ENCODE measurements at places on chromosomes 7 and 10.
A peak's percentile ranks its signal among the peaks of the same experiment; 100 is the strongest.

DNA sequence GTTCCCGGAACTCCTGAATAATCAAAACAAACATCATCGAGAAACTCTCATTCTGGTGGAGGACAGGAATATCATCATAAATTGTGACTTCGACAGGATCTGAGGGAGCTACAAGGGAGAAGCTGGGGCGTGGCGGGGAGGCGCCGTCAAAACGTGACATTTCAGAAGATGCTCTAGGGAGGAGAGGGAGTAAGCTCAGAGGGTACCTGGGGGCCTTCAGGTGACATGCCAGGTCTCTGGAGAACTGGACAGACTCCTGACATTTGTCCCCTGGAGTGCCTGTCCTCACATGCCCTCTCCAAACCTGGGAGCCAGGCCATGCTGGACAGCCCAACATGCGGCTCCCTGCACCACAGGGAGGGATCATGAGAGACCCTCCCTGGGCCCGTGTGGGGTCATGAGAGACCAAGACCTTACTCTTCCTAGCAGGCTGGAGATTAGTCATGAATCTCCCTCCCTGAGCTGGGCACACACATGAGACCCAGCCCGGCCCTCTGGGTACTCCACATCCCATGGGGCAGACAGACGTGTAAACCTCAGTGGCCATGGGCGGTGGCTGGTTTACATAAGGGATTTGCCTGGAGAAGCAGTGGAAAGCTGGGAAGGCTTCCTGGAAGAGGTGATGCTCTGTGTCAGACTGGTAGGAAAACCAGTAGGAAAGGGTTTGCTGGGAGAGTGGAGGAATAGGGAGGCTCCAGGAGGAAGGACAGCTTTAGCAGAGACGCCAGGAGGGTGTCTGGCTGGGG lies 81.0 kb downstream of the MYL10 start:
- no peak overlapping the region for H3K27ac ChIP-seq
- no peak overlapping the region for H3K4me3 ChIP-seq
- no peaks in the 10 kb centered on the region for H3K27me3 ChIP-seq
- no peaks in the 10 kb centered on the region for H3K36me3 ChIP-seq
- no peaks in the 10 kb centered on the region for H3K4me1 ChIP-seq

GRCh38 chr10:70592746-70593512 lies 9.6 kb downstream of the PRF1 start:
- H3K4me1 ChIP-seq: peaks cover 89% of the 10 kb centered on the region
- no peak overlapping the region for H3K4me3 ChIP-seq
- no peak overlapping the region for H3K27ac ChIP-seq
- DNase-seq: no peak

DNA sequence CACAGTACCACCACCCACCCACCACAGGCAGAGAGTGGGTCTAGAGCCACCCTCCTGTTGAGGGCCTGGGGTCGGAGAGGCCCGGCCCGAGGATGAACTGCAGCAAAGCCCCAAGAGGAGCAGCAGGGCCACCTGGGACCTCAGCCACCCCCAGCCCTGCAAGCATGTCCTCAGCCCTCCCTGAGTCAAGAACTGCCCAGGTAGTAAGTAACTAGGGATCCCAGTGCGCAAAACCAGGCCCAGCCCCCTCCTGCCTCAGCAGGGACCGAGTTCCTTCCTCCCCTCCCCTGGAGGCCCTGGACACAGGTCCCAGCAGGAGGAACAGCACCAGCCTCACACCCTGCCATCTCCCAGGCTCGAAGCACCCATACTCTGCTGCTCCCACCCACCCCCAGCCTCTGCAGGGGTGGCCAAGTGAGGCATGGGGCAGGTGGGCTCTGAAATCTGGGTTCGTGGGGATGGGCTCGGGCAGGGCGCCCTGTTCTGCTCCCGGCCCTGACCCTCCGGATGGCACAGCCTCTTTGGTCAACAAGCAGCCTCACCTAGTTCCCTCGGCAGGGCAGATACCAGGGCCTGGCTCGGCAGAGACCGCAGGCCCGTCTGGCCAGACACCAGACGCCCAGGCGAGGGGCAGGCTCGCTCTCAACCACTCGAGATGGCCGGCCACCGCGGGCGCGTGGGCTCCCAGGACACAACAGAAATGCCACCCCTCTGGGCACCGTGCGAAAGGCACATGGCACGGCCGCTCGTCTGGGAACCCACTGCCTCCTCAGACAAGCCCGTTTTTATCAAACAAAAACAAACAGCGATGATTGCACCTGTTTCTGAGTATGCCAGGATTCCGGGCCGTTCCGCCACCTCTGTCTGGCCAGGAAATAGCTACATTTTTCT lies 15.2 kb downstream of the PDGFA start:
- no peak for DNase-seq
- no peak overlapping the region for H3K4me3 ChIP-seq
- no peak overlapping the region for H3K27ac ChIP-seq
- no peaks in the 10 kb centered on the region for H3K27me3 ChIP-seq
- no peaks in the 10 kb centered on the region for H3K4me1 ChIP-seq

- no peaks in the 10 kb centered on the region for H3K4me1 ChIP-seq
- H3K4me3 ChIP-seq: no peak overlapping the region
- DNase-seq: no peak
Observed at GRCh38 chr10:131002031-131002861, 309.3 kb downstream of the TCERG1L start.

DNA sequence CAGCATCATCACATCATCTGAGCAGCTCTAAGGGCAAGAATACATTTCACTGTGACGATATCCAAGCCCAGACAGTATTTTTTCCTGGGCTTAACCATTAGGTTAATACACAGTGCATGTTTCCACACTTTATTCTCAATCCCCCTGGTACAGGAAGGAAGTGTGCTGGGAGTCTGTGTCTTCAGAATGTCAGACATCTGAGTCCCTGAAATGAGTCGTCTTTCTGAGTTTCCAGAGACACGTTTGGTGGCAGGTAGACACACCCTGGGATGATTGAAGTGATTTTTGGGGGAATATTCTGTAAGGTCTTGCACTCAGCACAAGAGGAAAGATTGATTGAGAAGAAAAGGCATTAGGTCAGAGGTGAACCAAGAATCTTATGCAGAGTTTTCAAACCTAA lies 13.1 kb upstream of the SHH start:
- no peak for DNase-seq
- no peak overlapping the region for H3K27ac ChIP-seq
- no peak overlapping the region for H3K4me3 ChIP-seq

DNA sequence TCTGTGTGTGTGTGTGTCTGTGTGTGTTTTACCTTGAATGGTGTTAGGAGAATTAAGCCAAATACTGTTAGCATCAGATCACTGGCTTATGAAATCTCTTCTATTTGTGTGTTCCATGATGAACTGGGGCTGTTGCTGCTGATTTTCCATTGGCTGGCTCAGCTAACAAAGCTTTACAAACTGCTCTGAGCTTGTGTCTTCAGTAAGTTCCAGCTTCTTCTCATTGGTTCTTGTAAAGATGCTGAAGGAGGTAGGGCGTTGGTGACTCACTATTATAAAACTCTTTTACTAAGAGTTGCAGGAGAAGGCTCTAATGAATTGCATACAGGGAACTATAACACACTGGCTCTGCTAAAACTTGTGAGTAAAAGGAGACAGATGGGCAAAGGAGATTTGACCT lies 136.4 kb upstream of the PRKCQ start:
- no peak overlapping the region for H3K4me3 ChIP-seq
- no peaks in the 10 kb centered on the region for H3K36me3 ChIP-seq
- no peaks in the 10 kb centered on the region for H3K4me1 ChIP-seq
- no peak for DNase-seq

- DNase-seq: no peak
- no peaks in the 10 kb centered on the region for H3K36me3 ChIP-seq
- no peak overlapping the region for H3K27ac ChIP-seq
- peaks cover 12% of the 10 kb centered on the region for H3K27me3 ChIP-seq
Observed at GRCh38 chr10:17353568-17354300, 100.7 kb downstream of the ST8SIA6 start.

DNA sequence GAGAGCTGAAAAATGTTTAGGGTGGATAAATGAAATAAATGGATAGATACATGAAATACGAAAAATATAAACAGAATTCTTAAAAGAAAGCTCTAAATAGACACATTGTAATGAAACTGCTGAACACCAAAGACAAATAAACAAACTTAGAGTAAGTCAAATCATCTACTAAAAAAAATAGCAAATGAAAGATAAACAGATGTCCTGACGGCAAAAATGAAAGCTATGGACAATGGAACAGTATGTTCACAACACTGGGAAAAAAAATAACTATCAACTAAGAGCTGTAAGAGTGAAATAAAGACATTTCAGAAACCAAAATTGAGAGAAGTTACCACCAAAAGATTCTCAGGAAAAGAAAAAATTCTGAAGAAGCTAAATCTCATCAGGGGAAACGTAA lies 106.1 kb downstream of the SGMS1 start:
- no peaks in the 10 kb centered on the region for H3K27me3 ChIP-seq
- DNase-seq: no peak
- peaks cover 4% of the 10 kb centered on the region for H3K36me3 ChIP-seq
- H3K4me1 ChIP-seq: peaks cover 20% of the 10 kb centered on the region

DNA sequence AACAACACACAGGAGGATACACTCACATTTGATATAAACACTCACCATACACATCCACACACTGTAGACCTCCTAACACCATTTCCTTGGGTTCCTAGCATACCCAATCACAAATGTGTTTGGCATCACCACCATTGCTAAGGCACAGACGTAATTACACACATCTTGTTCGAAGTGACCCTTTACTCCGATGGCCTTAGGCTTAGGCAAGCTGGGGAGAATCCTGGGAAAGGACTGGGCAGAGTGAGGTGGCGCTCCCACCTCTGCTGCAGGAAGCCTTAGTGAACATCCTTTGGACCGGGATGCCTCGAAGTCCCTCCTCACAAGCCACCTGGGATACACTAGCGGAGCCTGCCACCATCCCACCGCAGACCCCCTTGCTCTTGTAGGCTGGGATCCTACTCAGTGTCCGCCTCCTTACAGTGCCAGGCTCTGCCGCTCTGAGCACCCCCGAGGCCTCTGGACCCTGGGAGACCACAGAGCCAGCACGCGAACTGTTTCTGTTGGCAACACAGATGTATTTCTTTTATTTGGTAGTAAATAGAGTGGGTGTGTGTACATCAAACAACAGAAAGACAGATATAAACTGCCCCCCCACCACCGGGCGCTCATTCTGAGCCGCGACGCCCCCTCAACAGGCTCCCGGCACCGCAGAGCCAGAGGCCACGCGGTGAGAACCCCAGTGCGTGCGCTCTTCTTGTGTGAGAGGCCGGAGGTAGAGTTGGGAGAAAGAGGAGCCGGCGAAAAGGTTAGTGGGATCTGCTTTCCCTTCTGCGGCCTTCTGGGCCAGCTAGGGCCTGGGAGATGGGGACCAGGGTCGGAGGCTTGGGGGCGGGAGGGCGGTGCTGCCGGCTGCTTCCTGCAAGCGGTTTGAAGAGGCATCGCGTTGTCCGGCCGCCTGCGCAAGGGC lies 5.9 kb upstream of the HMX2 start:
- H3K4me3 ChIP-seq: no peak overlapping the region
- DNase-seq: no peak
- H3K27ac ChIP-seq: no peak overlapping the region
- H3K27me3 ChIP-seq: peaks cover 89% of the 10 kb centered on the region
- no peaks in the 10 kb centered on the region for H3K36me3 ChIP-seq

GRCh38 chr7:2040893-2041270 lies 191.9 kb downstream of the MAD1L1 start:
- peaks cover 54% of the 10 kb centered on the region for H3K4me1 ChIP-seq
- DNase-seq: peak; percentile 21
- H3K4me3 ChIP-seq: no peak overlapping the region
- H3K36me3 ChIP-seq: peaks cover 9% of the 10 kb centered on the region
- H3K27ac ChIP-seq: no peak overlapping the region

DNA sequence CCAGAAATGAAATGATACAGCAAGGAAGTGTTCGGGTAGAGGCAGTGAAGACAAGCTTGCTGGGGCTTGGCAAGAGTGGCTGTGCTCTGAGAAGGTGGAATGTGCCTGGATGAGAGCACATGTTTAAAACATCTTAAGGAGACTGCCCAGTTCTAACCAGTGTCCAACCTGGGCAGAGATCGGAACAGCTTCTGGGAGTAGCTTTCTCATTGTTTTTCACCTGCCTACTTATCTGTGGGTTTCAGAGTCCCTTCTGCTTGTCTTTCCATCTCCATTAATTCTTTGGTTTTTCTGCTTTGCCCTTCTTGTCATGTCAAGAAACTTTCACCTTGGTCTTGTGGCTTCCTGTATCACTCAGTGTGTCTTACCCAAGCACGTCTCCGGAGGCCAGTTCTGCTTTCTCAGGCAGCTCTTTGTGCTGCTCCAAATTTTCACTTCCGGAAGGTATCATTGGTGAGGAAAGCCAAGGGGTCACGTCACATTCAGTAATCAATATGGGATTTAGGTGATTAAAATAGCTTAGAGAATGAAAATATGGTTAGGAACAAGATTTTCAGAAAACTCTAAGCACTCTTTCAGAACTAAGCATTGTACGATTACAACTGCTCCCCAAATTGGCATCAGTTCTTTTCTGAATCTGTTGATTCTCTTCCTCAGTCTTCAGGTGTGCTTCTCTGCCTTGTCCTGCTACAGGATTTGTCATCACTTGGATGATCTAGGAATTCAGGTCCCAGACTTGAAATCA lies 5.5 kb upstream of the LAMB4 start:
- peak overlapping the region; percentile 93 for H3K27ac ChIP-seq
- H3K27me3 ChIP-seq: peaks cover 8% of the 10 kb centered on the region
- H3K36me3 ChIP-seq: peaks cover 7% of the 10 kb centered on the region
- peak; percentile 53 for DNase-seq
- peak overlapping the region; percentile 56 for H3K4me3 ChIP-seq

- H3K4me3 ChIP-seq: no peak overlapping the region
- H3K4me1 ChIP-seq: no peaks in the 10 kb centered on the region
- peaks cover 4% of the 10 kb centered on the region for H3K27me3 ChIP-seq
- H3K27ac ChIP-seq: no peak overlapping the region
Observed at GRCh38 chr7:107035446-107035845, 9.1 kb upstream of the PRKAR2B start.

DNA sequence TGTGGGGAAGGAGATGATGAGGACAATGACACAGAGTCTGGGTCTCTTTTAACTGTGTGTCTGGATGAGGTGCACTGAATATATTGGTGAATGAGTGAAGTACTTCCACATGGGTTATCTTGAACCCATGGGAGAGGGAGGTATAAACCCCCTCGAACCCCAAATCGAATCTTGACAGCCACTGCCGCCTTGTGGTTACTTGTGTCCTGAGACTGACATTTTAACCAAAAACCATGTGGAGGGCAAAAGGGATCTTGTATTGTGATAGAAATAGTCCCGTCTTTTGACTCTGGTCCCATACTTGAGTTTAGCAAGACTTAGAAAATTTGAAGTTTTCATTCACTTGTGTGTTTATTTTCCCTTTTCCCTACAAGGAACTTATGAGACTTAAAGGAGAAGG lies 283.3 kb downstream of the PHTF2 start:
- no peak overlapping the region for H3K4me3 ChIP-seq
- DNase-seq: no peak
- H3K4me1 ChIP-seq: no peaks in the 10 kb centered on the region

Measured in activated naive CD8-positive, alpha-beta T cell treated with anti-CD3 and anti-CD28 coated beads, Interleukin-2, amount 50 U/mL, for 24 hours (primary cell).